ENCODE measurements at places on chromosomes 3 and 15.
A peak's percentile ranks its signal among the peaks of the same experiment; 100 is the strongest.

GRCh38 chr3:144032531-144033239, 61.1 kb downstream of the DIPK2A start:
- DNase-seq: no peak

GRCh38 chr3:12675115-12675810, 11.3 kb upstream of the RAF1 start:
- DNase-seq: no peak

GRCh38 chr15:96348112-96349027, 17.9 kb downstream of the NR2F2 start:
- no peak for DNase-seq

DNA sequence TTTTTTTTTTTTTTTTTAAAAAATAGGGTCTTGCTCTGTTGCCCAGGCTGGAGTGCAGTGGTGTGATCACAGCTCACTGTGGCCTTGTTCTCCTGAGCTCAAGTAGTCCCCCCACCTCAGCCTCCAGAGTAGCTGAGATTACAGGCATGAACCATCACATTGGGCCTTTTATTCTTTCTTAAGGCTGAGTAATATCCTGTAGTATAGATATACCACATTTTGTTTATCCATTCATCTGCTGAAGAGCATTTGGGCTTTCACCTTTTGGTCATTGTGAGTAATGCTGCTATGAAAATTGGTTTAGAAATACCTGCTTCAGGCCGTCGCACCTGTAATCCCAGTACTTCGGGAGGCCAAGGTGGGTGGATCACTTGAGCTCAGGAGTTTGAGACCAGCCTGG, 42.6 kb downstream of the PAQR5 start:
- DNase-seq: no peak

GRCh38 chr3:152097770-152098169, 171.0 kb upstream of the MBNL1 start:
- no peak for DNase-seq

DNA sequence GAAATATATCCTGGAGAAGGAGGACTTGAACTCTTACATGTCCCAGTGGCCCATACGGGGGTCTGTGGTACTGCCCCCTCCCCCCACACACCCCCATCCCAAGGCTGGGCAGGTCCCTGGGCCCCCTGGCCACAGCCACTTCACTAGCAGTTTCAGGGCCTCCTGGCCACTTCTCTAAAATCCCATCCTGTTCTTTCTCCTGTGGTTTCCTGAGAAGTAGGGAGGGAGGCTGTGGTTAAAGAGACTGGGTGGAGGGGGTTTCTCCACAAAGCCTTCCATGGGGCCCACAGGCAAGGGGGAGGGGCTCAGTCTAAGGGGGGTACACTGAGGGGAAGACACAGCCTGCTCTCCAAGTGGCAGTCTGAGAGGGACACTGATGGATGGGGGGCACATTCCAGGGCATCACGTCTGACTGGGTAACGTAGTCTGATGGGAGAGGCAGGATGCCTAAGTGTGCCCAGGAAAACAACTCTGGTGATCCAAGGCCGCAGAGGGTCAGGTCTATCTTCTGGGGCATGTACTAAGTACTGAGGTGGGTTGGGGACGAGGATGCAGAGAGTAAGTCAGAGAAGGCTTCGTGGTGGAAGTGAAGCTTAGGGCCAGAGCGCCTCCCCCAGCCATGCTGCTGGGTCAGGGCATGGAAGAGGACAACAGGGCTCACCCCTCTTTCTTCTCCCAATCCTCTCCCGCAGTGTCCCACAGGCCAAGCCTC, 48.0 kb upstream of the C15orf39 start:
- DNase-seq: no peak

DNA sequence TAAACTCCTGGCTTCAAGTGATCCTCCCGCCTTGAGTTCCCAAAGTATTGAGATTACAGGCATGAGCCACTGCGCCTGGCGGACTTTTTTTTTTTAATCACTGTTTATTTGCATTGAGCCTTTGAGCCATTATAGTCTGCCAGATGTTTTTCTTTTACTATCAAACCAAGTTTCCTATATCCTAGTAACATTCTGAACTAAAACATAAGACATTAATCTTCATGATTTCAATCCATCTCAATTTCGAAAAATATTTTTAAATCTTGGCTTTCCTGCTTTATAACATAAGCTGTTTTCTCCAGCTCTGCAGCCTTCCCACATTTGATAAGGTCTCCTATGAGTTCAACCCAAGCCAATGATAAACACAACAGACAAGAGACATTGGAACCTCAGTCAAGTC, 75.4 kb downstream of the UMPS start:
- DNase-seq: no peak

DNA sequence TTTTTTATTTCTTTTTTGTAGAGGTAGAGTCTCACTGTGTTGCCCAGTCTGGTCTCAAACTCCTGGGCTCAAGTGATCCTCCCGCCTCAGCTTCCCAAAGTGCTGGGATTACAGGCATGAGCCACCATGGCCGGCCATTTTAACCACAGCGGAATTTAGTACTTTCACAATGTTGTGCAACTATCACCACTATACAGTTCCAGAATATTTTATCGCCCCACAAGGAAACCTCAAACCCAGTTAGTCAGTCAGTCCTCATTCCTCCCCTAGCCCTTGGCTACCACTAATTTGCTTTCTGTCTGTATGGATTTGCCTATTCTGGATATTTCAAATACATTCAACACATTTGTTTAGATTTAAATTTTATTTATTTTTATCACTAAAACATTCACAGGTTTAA, 15.5 kb upstream of the HOMER2 start:
- no peak for DNase-seq

DNA sequence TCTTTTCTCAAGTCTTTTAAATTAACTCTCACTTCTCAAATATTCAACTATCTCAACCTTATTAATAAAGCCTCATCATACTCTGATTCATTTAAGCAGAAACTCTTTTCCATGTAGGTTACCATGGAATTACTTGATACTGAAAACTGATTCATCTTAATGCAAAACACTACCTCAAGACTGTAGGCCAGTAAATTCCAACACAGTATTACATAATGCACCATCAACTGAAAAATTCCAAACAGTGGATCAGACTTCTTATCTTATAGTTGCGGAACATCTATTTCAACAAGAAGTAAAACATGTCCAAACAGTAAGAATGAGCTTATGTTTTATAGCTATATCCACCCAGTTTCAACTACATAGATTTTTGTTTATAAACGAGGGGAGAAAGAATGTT, 124.5 kb downstream of the PEAK1 start:
- DNase-seq: no peak

- no peak for DNase-seq
Measured at GRCh38 chr3:123926396-123926795, 34.6 kb downstream of the CCDC14 start.

DNA sequence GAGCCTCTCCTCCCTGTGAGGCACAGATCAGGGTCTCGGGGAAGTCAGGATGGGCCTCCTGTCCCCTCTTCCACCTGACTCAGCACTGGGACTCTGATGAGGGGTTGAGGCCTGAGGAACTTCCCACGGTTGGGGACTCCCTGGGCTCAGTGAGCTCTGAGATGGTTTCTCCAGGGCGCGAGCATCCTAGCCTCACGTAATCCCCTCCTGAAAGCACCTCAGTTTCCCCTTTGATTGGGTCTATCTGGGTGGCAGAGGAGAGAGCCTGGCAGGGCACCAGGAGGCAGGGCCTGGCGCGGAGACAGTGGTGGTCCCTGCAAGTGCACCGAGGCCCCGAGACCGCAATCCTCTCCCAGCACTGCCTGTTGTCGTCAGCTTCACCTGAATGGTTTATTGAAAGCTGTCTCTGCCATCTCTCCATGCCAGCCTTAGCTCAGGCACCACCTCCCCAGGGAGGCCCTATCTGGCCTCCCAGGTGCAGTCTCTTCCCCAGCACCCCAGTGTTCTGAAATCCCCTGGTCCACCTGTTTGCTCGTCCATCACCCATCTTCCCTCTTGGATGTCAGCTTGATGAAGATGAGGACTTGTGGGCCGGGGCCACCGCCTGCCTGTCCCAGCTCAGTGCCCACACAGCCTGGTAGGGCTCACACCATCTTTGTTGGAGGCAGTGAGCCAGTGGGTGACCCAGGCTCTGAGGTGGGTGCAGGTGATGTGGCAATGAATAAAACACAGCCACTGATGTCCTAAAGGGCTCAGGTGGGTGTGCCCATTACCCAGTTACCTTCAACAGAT, 52.2 kb upstream of the PCSK6 start:
- no peak for DNase-seq

DNA sequence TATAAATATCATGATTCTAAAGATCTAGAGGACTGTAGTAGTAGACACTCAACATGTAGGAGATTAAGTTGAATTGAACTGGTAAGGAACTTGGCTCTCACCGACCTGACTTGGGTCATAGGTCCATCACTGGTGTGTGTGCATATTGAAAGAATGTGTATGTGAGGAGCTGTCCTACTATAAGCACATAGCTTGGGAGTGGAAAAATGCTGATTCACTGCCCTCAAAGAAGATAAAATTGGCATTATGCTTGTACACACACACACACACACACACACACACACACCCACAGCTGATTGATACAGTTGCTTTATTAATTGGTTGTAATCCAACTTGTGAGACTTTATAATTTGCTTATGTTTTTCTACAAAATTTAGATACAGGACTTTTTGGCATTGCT, 411.0 kb upstream of the NR2F2 start:
- no peak for DNase-seq

DNA sequence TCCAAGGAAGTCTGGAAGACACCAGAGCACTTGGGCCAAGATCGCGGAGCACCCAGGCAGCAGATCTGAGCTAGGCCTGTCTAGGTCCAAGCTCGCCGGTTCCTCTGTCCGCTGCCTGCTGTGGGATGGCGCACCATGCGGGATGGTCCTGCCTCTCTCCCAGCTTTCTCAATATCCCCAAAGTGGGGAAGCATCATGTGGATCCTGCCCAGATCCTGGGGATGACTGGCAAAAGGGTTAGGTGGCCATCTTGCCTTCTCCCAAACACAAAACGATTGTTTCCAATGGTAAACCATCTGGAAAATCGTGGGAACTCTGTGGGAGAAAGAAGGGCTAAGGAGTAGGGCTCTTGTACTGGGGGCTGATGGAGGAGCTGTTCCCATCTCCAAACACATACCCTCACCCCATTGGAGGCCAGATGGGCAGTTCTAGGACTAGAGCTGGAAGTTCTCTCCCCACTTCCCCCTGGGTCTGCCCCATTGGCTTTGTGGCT, 8.9 kb downstream of the PRKCD start:
- no peak for DNase-seq

- DNase-seq: no peak
Measured at GRCh38 chr3:176734146-176734545, 463.1 kb downstream of the TBL1XR1 start.

DNA sequence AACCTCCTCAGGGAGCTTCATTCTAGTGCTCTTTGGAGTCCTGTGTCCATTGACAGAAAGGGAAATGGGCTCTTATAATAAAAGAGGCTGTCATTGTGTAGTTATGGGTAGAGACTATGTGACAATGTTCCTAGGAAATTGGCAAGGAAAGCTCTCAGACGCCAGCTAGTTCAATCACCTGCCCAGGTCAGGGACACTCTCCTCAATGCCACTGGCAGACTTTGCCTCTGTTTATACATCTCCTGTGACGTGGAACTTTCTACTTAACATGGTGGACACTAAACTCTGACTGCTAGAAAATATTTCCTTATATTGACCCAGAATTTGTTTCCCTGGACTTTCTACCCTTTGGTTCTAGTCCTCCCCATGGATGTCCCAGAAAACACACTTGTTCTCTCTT, 2.8 kb downstream of the EFCAB12 start:
- no peak for DNase-seq

- no peak for DNase-seq
Measured at GRCh38 chr3:152269831-152270734, 1.4 kb downstream of the MBNL1 start.

DNA sequence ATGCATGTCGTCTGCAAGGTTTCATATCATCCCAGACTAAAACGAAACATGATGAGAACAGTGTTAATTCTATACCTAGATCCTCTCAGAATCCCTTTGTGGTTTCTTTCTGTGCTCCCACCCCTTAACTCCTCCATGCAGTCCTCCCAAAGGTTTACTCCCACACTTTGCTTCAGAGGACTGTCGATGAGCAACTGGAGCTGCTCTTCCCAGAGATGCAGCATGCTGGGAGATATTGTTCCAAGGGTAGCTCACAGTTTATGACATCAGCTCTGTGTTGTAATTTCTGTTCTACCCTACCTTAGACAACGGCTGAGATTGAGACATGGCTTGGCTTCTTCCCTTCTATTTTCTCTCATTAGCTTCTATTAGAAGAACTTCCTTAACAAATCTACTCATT, 313.0 kb upstream of the COL8A1 start:
- peak; percentile 28 for DNase-seq

DNA sequence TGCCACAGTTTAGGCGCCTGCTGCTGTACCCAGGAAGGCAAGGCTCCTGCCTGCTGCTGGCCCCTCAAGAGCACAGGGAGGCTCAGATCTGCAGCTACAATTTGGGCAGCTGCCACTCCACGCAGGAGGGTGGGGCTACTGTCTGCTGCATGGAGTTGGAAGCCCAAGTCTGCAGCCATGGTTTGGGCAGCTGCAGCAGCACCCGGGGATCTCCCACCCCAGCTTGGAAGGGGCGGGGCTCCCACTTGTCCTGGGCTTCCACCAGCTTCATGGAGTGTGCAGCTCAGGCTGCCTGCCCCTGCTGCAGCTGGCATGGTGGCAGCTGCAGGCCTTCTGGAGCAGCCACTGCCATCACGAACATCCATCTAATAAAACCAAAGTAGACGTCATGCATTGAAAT, 512.9 kb downstream of the PYDC2 start:
- DNase-seq: peak; percentile 75

- peak; percentile 61 for DNase-seq
Measured at GRCh38 chr3:12706504-12707253, 42.8 kb upstream of the RAF1 start.

DNA sequence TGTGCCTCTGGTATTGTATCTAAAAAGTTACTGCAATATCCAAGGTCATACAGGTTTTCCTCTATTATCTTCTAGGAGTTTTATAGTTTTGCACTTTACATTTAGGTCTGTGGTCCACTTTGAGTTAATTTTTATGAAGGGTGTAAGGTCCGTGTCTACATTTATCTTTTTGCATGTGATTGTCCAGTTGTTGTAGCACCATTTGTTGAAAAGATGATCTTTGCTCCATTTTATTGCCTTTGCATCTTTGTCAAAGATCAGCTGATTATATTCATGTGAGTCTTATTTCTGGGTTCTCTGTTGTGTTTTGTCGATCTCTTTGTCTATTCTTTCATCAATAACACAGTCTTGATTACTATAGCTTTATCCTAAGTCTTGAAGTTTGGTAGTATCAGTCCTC, 6.7 kb downstream of the CHRNA7 start:
- no peak for DNase-seq

GRCh38 chr3:4586381-4586780, 93.2 kb downstream of the ITPR1 start:
- no peak for DNase-seq

- DNase-seq: no peak
Measured at GRCh38 chr15:43441316-43441715, 51.6 kb downstream of the TP53BP1 start.

Data from SHP77 treated with DMSO at 0.1 percent for 48 hours (cell line).